Activated CD4-positive, alpha-beta memory T cell treated with anti-CD3 and anti-CD28 coated beads, Interleukin-2, amount 10 ng/mL, durations not matched to agents 7 days and 5 days (primary cell): ENCODE measurements at places on chromosomes 12 and 14.

DNA sequence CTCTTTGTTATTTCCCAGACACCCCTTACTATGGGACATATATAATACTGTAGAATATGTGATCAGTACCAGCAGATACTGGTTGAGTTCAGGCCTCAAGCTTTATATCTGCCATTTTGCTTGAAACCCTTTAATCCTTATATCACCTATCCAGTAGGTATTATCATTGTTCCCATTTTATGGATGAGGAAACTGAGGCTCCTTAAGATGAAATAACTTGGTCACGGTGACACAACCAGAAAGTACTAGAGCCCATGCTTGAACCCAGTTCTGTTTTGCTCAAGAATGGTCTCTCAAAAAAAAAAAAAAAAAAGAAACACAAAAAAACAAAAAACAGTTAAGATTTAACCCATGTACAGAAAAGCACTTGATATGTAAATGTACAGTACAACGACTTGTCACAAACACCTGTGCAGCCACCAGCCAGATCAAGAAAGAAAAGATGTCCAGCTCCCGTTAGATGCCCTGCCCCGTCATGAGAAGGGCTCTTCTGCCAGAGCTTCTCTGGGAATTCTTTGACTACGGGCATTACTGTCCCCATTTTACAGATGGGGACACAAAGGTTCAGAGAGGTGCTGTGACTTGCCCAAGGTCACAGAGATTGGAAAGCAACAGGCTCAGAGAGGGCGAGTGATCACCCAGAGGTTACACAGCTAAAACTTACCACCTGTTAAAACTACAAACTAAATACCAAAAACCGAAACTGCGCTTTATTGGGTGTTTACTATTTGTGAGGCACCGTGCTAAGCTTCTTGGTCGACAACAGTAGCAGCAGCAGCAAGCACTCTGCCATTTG is 669 bp upstream of the WSCD2 start:
- DNase-seq: no peak

DNA sequence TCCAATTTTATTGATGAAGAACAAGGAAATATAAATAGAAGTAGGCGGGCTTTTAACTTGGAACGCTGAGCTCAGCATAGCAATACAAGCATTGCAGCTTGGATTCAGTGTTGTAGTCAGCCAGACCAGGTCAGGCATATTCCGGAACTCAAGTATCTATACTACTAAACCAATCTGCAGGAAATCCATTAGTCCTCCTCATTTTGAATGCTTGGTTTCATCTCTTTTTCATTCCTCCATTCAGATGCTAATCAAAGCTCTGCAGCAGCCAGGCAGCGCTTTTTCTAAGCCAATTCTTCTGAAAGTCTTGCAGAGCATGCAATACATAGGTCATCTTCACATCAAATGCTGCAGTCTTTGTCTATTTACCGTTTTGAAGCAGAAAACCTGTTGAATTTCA is 49.0 kb downstream of the KIF21A start:
- DNase-seq: no peak

DNA sequence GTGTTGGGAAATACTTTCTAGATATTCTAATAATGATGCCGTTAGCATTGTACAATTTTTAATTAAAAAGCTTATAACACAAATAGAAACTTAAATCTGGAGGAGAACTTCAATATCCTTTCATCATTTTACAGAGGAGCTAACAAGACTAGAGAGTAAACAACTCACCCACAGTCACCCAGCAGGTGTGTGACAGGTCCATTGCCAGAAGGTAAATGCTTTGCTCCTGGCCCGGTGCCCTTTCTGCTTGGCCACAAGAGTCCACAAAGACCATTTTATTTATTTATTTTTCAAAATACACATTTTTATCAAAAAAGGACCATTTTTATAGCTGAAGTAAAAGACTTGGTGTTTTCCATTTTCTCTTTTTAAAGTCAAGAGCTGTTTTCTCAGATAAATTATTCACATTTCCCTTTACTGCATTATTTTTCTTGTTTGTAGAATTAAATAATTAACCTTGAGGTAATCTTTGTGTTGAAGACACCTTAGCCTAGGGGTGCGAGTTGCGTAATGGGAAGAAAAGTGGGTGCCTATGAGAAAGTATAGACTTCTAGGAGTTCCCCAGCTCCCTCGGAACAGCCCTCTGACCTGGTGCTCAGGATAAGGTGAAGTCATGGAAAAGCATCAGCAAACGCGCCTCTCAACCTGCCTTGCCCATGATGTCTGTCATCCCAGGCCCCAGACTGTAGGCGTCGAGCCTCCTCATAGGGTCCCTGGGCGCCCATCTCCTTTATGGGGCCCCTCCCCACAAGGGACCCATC is 26.3 kb upstream of the AMIGO2 start:
- DNase-seq: no peak

- DNase-seq: no peak
Measured at GRCh38 chr12:56013482-56013881, 7.4 kb upstream of the IKZF4 start.

DNA sequence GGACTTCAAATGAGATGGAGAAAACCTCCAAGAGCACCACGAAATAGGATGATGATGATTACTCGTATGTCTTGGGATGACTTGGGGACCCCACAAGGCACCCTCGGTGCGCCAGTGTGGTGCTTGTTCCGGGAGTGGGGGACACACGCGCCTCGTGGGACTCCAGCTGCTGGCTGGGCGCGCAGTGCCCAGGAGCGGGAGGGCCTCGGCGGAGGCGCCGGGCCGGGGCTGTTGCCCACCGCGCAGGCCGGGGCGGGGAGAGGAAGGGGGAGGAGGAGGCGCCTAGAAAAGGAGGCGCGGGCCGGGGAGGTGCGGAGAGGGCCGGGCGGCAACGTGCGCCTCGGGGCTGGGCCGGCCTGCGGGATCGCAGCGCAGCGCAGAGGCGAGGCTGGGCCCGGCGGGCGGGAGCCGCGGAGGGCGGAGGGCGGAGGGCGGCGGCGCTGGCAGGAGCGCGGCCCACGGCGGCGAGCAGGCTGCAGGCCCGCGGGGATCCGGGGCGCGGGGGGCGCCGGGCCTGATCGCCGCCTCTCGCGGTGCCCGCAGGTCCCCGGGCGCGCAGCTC is at the start of gene RFLNA:
RFLNA (plus strand) TSS at position 314 of the 562 bp plus-strand sequence. CDS start 337 bp downstream, outside the sequence.
- no peak for DNase-seq
